ENCODE measurements at places on chromosomes 2 and 18.

- DNase-seq, result no peak
These were observed 30.5 kb upstream of the ITGA4 start for GRCh38 chr2:181426672-181427071.

DNA sequence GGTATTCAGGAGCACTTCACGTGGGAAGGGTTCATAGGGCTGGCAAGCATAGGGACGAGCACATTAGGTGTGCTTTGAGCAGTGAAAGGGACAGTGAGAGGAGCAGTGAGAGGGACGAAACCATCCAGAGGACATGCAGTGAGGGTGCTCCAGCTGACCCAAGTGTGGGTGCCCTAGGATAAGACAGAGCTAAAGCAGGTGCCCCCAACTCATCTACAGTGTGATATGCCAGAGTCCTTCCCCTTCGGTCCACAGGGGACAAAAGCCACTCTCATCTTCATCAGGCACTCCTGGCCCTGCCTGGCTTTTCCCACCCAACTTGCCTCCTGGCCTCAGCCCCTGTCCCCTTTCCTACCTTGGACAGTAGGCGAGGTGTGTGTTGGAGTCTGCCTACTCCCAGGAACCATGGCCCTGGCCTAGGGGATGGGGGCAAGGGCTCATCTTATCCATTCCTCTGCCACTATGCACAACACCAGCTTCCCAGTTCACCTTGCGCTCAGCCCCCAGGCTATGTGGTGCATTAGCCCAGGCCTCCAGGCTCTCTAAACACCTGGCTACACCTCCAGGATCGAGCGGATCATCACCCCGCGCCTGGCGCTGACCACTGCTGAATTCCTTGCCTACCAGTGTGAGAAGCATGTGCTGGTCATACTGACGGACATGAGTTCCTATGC lies 16.1 kb upstream of the ANKRD53 start:
- DNase-seq, result no peak

GRCh38 chr2:118668431-118669424 lies 178.7 kb downstream of the EN1 start:
- no peak for DNase-seq

DNA sequence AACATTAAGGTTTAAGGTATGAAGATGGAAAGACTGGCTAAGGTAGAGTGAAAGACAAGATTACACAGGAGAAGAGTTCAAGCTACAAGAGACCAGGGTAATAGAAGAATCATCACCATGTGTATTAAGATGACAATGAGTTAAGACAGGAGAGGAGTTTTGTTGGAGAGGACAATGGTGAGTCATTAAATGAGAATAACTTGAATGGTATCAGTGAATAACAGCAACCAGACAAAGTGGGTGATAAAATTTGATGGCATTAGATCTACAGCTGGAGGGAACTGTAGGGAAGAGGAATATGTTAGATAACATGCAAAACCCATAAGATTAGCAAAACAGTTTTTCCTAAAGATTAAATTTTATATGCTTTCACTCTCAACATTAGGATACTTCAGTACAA lies 18.8 kb upstream of the ENOSF1 start:
- DNase-seq, result no peak

- DNase-seq, result no peak
These were observed 4.6 kb upstream of the RNF181 start for GRCh38 chr2:85590950-85591349.

DNA sequence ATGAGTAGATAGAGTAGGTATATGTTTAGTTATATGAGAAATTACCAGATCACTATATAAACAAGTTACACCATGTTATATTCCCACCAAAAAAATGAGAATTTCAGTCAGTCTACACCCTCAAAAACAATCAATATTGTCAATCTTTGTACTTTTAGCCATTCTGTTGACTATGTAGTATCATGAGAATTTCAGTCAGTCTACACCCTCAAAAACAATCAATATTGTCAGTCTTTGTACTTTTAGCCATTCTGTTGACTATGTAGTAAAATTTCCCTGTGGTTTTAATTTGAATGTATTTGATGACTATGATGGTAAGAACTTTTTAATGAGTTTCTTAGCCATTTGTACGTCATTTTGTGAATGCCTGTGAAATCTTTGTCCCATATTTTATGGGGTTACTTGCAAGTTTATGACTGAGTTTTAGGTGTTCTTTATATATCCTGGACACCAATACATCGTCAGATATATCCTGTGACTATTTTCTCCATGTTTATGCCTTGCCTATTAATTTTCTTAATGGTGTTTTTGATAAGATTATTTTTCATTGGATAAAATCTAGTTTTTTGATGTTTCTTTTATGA lies 528.4 kb upstream of the SPHKAP start:
- DNase-seq, result no peak
